A549 treated with AZD2906 at 1 μM for 4 hours (cell line): ENCODE measurements at places on chromosomes 1 and 21. TPM values are rescaled to one million over a fixed set of nuclear protein-coding genes. Genes with fewer than 3 reads are reported as not detected.

GJA8 gene
- not detected in 5 replicates for total RNA-seq

CR1 gene
- total RNA-seq = not detected in 5 replicates

PCP4 gene
- not detected in 5 replicates for total RNA-seq

LYSMD1 gene
- total RNA-seq = 5.1 to 7.6 TPM (median 5.9 TPM) in 5 replicates

ESPN gene
- total RNA-seq = 0.43 to 0.79 TPM (median 0.53 TPM) in 5 replicates

RBP7 gene
- total RNA-seq = 4.8 to 6.0 TPM (median 5.2 TPM) in 5 replicates

TBX19 gene
- 0.54 to 0.73 TPM (median 0.66 TPM) in 5 replicates for total RNA-seq

CFAP45 gene
- total RNA-seq = 0.49 to 0.67 TPM (median 0.55 TPM) in 5 replicates

DMRTA2 gene
- total RNA-seq = 0.09 to 0.13 TPM (median 0.10 TPM) in 5 replicates

FMO3 gene
- not detected in 5 replicates for total RNA-seq

RUSC1 gene
- 40.0 to 56.3 TPM (median 51.9 TPM) in 5 replicates for total RNA-seq

TMCC2 gene
- total RNA-seq = 1.4 to 1.8 TPM (median 1.6 TPM) in 5 replicates

KRTAP13-2 gene
- total RNA-seq = not detected in 5 replicates

SLC44A3 gene
- total RNA-seq = 1.6 to 1.9 TPM (median 1.6 TPM) in 5 replicates

BARHL2 gene
- not detected in 5 replicates for total RNA-seq

TMPRSS15 gene
- not detected in 5 replicates for total RNA-seq

FCRL6 gene
- not detected in 5 replicates for total RNA-seq

PLA2G2F gene
- total RNA-seq = not detected in 5 replicates

MRPS6 gene
- total RNA-seq = 35.4 to 44.7 TPM (median 40.6 TPM) in 5 replicates

S100A3 gene
- 110 to 126 TPM (median 119 TPM) in 5 replicates for total RNA-seq

OR2AJ1 gene
- not detected in 5 replicates for total RNA-seq

CTSK gene
- 1.3 to 1.6 TPM (median 1.4 TPM) in 5 replicates for total RNA-seq

NT5C1A gene
- total RNA-seq = 0.06 TPM in 1 of 5 replicates, not detected in the others

RAB29 gene
- total RNA-seq = 9.9 to 12.6 TPM (median 11.0 TPM) in 5 replicates

SLAMF6 gene
- not detected in 5 replicates for total RNA-seq

DAB1 gene
- not detected in 5 replicates for total RNA-seq

SYT14 gene
- total RNA-seq = 0.03 to 0.09 TPM (median 0.07 TPM) in 5 replicates

GPX7 gene
- not detected in 5 replicates for total RNA-seq

OR2G6 gene
- not detected in 5 replicates for total RNA-seq

IL10 gene
- total RNA-seq = not detected in 5 replicates

C1orf210 gene
- total RNA-seq = 0.07 TPM in 1 of 5 replicates, not detected in the others

HFM1 gene
- total RNA-seq = 0.01 to 0.14 TPM (median 0.09 TPM) in 3 of 5 replicates, not detected in the others

TMEM79 gene
- 5.8 to 8.9 TPM (median 7.9 TPM) in 5 replicates for total RNA-seq

GJA9 gene
- total RNA-seq = 0.03 TPM in 1 of 5 replicates, not detected in the others

EXO1 gene
- 18.9 to 30.5 TPM (median 21.0 TPM) in 5 replicates for total RNA-seq

KIF21B gene
- 1.2 to 1.9 TPM (median 1.8 TPM) in 5 replicates for total RNA-seq

ELAPOR1 gene
- total RNA-seq = 0.53 to 0.71 TPM (median 0.56 TPM) in 5 replicates

FAM72A gene
- 9.9 to 10.3 TPM (median 10.2 TPM) in 5 replicates for total RNA-seq

ANGEL2 gene
- total RNA-seq = 15.2 to 18.5 TPM (median 17.3 TPM) in 5 replicates
